ENCODE measurements at places on chromosomes 13 and 19.

DNA sequence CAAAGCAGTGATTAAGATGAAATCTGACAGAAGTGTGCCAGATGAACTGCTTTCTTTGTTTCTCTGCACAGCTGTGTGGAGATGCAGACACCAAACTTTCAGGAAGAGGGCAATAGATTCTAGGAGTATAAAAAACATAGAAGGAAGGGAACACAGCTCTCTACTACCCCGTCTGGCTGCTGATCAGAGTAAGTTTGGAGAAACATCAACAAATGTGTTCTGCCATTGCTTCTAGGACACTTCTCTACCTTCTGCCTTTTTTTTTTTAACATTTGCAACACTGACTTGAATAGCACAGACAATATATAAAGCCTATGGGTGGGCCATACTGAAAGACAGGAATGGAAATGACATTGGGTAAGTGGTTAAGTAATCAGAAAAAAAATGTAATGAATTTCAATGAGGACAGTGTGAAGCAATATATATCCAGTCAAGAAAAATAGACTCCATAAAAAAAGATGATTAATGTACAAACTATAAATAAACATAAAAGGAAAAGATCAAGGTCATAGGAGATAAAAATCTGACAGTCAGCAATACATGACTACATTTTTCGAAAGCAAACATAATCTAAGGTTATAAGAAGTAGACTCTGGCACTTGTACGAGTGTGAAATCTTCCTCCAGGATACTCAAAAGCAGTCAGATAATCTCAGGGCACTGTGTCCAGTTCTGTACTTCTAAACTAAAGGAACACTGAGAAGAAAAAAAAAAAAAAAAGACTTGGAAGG, 21.4 kb downstream of the NUFIP1 start:
- no peak for DNase-seq

DNA sequence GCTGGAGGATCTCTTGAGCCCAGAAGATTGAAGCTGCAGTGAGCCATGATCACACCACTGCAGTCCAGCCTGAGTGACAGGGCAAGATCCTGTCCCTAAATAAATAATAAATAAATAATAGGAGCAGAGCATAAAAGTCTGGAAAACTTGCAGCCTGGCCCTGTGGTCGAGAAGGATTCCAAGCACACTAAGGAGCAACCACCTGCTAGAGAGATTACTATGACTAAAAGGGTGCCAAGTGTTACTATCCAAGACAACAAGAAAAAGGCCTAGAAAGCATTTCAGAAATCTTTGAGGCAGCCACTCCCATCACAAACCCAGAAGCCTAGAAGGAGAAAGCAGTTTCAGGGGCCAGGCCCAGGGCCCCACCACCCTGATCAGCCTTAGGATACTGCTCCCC, 46.1 kb downstream of the LHFPL6 start:
- no peak for DNase-seq

- DNase-seq = no peak
Measured at GRCh38 chr13:44169018-44169911, 204.4 kb upstream of the SERP2 start.

DNA sequence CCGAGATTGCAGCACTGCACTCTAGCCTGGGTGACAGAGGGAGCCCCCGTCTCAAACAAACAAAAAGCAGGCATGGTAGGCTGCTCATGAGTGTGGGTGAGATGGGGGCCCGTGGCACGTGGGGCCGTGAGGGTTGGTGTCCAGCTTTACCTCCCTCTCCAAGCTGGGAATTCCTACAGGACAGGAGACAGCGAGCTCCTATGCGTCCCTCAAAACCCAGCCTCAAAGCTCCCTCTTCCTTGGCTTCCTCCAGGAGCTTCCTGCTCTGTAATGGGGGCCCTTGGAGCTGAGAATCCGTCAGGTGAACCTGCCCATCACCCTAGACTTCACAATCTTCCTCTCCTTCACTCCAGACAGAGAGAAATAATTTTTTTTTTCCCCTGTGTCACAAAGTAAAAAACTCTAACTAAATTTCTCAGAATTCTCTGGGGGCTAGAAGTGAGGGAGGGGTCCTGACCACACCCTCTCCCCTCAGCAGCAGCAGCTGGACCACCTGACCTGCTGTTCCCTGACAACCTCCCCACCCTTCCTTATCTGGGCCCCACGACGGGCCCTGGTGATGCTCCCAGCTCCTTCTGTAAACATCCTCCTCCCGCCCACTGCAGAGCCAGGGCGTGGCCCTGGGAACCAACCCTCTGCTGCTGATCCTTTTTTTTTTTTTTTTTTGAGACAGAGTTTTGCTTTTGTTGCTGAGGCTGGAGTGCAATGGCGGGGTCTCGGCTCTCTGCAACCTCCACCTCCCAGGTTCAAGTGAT, 22.1 kb upstream of the WDR18 start:
- peak; percentile 27 for DNase-seq

DNA sequence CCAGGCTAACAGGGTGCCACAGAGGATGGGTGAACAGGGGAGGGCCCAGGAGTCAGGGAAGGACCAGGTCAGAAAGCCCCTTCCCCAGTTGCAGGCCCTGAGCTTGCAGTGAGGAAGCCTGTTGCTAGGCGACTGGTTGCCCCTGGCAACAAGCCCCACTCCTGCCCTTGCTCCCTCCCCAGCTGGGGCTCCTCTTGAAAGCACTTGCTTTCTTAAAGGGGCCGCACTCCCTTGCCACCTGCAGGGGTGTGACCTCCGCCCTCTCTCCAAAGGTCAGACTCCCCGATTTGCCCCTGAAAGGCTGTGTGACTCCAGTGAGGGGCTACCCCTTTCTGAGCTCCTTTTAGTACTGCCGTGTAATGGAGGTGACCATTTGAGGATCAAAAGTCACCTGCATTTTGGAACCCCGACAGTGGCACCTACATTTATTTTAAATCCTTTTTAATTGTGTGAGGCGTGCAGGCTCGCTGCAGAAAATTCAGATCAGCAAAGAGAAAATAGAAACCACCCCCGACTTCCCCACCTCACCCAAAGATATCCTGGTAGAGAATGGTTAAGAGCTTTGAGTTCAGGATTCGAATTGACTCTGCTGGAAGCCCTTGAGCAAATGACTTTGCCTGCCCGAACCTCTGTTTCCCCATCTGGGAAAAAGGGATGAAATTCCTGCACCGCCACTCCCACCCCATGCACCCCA, 4.8 kb downstream of the FCHO1 start:
- no peak for DNase-seq

GRCh38 chr19:18672606-18673337, 10.7 kb upstream of the CRTC1 start:
- no peak for DNase-seq

DNA sequence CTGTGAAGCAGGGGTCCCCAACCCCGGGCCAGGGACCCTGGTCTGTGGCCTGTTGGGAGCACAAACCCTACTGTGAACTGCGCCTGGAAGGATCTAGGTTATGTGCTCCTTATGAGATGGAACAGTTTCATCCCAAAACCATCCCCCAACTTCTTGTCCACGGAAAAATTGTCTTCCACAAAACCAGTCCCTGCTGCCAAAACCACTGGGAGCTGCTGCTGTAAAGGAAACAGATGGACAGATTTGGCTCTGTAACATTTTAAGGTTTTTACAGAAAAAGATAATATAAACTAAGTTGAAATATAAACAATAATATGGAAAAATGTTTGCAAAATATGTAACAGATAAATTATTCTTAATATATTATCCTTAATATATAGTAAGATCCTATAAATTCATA, 73.7 kb downstream of the COG6 start:
- DNase-seq = no peak

DNA sequence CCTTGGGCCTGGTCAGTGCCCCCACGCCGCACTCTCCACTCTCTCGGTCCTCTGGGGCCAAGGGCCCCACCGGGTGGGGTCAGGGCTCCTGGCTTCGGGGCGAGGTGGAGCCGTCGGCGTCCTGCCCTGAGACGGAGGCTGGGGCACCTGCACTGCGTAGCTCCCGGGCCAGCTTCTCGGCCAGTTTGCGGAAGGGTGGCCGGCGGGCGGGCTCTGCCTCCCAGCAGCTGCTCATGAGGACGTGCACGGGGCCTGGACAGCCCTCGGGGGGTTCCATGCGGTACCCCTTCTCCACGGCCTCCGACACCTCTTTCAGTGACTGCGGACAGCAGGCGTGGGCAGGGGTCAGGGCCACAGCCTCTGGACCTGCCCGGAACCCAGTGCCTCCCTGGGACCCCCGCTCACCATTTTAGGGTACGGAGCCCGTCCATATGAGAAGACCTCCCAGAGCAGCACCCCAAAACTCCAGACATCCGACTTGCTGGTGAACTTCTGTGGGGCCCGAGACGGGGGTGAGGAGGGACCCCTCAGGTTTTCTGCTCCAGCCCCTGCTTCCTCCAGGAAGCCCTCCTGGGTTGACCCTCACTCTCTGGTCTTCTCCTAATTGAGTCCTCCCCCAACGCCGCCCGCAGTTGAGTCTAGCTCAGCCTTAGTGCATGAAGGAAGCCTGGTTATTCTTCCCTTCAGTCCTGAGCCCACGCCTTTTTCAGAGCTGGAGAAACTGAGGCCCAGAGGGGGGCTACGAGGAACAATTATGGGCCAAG, 6.3 kb upstream of the RAX2 start:
- no peak for DNase-seq

GRCh38 chr13:23683084-23683483, 112.9 kb downstream of the TNFRSF19 start:
- no peak for DNase-seq

DNA sequence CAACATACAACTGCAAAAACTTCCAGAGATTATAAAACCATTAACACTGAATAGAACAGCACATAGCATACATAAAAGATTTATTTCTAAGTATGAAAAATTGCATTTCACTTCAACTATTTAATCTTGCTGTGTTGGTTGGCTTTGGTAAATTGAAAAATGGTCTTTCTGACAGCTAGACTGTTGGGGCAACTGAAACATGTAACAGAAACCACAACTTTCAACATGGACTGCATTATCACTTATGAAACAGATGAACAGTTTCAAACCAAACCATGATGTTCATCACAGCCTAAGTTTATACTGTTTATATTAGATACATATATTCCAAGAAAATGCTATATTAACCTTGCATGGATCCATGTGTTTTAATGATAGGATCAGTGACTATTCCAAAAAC, 324.1 kb upstream of the PCDH9 start:
- DNase-seq = no peak

DNA sequence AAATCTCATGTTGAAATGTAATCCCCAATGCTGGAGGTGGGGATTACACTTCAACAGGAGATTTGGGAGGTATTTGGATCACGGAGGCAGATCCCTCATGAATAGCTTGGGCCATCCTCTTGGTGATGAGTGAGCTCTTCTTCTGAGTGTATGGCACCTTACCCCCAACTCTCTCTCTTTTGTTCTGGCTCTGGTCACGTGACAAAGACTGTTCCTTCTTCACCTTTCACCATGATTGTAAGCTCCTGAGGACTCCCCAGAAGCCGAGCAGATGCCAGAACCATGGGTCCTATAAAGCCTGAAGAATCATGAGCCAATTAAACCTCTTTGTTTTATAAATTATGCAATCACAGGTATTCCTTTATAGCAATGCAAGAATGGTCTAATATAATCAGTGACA, 684.2 kb downstream of the LIG4 start:
- no peak for DNase-seq

DNA sequence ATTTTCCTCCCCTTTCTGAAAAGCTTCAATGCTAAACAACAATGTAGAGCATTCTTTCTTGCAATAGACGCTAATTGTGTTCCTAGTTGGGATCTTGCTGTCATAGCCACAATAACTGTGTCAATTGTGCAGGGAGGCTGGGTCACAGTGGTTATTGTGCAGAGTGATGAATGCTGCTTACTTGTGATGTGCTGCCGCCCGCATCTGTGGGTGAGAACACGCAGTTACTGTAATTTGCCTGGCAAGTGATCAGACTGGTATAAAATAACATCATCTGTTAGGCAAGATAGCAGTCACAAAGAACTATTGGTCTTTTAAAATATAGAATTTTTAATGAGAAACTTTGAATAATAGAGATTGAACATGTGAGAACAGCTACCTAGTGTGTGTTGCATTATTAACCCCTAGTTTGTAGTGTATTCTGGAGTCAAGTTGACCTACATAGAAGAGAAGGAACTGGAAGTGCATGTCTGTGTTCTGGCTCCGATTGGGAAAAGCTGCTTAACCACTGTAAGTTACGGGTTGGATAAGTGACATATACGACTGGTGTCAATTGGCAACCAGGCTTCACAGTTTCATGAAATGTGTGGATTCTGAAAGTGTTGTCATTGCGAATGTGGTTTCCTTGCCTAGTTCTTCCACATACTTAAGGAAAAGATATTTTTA, 43.6 kb downstream of the SLAIN1 start:
- no peak for DNase-seq

GRCh38 chr13:52882785-52883184, 34.3 kb upstream of the PCDH8 start:
- DNase-seq = no peak

DNA sequence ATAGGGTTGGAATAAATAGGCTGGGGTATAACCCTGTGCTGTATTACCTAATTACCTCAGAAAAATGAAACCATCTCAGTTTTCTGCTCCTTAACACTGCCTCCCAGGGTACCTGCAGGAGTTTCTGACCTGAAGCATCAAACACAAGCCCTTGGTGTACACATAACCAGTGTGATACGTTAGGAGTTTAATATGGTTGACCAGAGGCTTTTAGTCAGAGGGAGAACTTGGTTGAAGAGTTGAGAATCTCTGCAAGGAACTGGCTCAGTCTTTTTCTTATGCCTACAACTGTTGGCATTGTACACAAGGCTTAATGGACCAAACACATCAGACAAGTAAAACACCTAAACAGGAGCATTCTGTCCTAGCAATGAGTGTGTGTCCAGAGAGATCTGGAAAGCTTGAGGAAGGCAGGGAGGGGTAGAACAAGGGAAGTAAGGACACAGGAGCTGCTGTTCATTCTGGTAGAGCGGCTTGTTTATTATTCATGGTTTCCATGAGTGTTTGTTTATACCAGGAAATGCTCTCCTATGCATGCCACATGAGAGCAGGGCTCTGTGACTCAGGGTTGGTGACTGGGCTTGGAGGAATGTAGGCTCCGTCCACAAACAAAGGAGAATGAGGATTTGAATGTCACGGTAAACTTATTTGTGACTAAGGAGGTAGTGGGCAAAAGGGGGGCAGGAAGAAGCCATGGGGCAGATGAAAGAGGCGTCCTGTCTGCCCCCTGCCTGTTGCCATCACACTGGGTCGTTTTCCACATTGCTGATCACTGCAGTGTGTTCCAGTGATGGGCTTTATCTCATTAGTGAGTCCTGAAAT, 11.9 kb upstream of the SPATA13 start:
- DNase-seq = no peak
